Mucosa of descending colon (tissue), 3 donors: ENCODE measurements at places on chromosomes 11 and 22. TPM values are rescaled to one million over a fixed set of nuclear protein-coding genes. Genes with fewer than 3 reads are reported as not detected.

The TM7SF2 gene
- 25.7 TPM for total RNA-seq

The MFNG gene
- total RNA-seq = 11.3 TPM

The C11orf42 gene
- not detected for total RNA-seq

The SF3A1 gene
- 152 TPM for total RNA-seq

The TH gene
- total RNA-seq = 0.17 TPM

The EFCAB6 gene
- 1.7 TPM for total RNA-seq

The PRR33 gene
- not detected for total RNA-seq

The MFRP gene
- total RNA-seq = not detected

The SPON1 gene
- 64.2 TPM for total RNA-seq

The PLET1 gene
- total RNA-seq = not detected

The APOA5 gene
- not detected for total RNA-seq

The FJX1 gene
- total RNA-seq = 0.84 TPM

The OR5A1 gene
- not detected for total RNA-seq

The MRGPRX3 gene
- not detected for total RNA-seq

The OR10D3 gene
- not detected for total RNA-seq

The TMEM126A gene
- total RNA-seq = 25.8 TPM

The CBLIF gene
- total RNA-seq = 0.63 TPM

The CCDC81 gene
- total RNA-seq = 0.60 TPM

The TAF1D gene
- 84.0 TPM for total RNA-seq

The GLYATL1 gene
- total RNA-seq = 0.19 TPM

The NXPE4 gene
- total RNA-seq = 183 TPM

The DERL3 gene
- 18.8 TPM for total RNA-seq

The MEI1 gene
- total RNA-seq = 1.4 TPM

The MUC2 gene
- 1,109 TPM for total RNA-seq

The CLMP gene
- 4.7 TPM for total RNA-seq

The TRAF6 gene
- 19.2 TPM for total RNA-seq

The OR8A1 gene
- not detected for total RNA-seq

The KRTAP5-9 gene
- 0.60 TPM for total RNA-seq

The TRPM5 gene
- total RNA-seq = 2.2 TPM

The SNU13 gene
- total RNA-seq = 98.1 TPM

The TMEM86A gene
- total RNA-seq = 1.7 TPM

The MYRF gene
- total RNA-seq = 7.8 TPM

The CCDC188 gene
- 0.65 TPM for total RNA-seq

The YIF1A gene
- 77.9 TPM for total RNA-seq

The RFPL3 gene
- not detected for total RNA-seq

The MRGPRE gene
- total RNA-seq = not detected

The KCNK7 gene
- total RNA-seq = 1.5 TPM

The C1QTNF5 gene
- 9.3 TPM for total RNA-seq

The APOBEC3A gene
- 23.6 TPM for total RNA-seq

The RTN4RL2 gene
- 0.48 TPM for total RNA-seq

The GSTT2B gene
- total RNA-seq = 1.1 TPM

The THY1 gene
- total RNA-seq = 28.3 TPM

The CALCA gene
- total RNA-seq = not detected

The SLC43A3 gene
- 24.4 TPM for total RNA-seq

The P2RX6 gene
- total RNA-seq = 1.4 TPM

The BBOX1 gene
- total RNA-seq = not detected

The MMP7 gene
- not detected for total RNA-seq
